ENCODE measurements at places on chromosomes 3 and 15.

DNA sequence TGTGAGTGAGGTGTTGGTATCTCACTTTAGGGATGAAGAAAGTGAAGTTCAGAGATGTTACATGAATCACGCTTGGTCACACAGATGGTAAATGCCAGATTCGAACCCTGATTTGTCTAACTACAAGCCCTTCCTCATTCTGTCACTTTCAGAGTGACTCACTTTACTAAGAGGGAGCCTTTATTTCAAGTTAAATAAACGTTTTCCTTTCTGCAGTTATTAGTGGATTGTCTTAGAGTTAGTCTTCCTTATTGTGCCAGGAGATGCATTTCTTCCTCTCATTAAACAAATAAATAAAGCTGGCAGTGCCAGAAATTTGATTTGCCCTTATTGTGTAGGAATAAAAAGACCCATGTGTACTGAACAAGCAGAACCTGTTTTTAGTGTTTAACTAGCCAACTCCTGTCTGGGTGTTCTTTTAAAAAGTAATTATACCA lies 162.5 kb downstream of the AKAP13 start:
- DNase-seq, result no peak

- DNase-seq, result no peak
Observed at GRCh38 chr3:13716540-13717221, 163.2 kb downstream of the WNT7A start.

DNA sequence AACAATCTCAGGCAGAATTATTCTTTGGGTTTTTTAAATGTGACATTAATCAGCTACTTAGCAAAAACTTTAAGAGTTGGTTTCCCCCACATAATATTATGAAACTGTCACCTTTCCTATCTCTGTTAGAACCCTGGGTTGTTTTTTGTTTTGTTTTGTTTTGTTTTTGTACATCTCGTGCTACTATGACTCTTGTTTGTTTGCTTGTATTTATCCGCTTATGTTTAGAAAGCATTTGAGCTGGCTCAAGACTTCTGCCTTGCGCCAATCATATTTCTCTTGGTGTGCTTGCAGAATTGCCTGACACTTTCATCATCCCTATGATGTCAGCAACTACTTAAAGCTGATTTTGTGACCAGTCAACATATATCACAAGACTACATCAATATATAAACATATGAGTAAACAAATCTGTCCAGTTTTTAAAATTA lies 116.9 kb downstream of the DCLK3 start:
- no peak for DNase-seq

DNA sequence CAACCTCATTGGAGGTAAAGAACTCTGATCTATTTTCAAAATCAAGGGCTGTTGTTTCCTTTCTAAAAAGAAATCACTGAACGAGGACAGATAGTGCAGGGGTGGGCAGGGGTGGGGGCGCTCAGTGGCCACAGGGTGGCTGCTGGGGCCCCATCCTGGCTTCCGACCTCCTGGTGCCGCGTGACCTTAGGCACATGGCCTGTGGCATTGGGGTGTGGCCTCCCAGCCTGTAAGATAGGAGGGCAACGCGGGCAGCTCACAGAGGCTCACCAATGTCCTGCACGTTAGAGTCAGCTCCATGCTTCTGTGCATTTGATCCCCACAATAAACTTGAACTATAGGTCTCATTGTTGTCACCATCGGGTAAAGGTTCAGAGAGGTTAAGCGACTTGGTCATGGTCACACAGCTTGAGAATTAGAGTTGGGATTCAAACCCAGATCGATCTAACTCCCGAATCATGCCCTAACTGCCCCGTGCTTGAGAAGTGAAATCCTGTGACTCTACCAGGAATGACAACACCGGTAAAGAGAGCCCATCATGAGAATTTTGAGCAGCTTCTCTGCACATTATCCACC lies 148.0 kb upstream of the SLC6A11 start:
- DNase-seq, result no peak

- DNase-seq, result peak; percentile 92
Observed at GRCh38 chr15:89383365-89384175, 48.9 kb upstream of the POLG start.

GRCh38 chr3:171457607-171458061 lies 2.6 kb downstream of the TNIK start:
- no peak for DNase-seq

DNA sequence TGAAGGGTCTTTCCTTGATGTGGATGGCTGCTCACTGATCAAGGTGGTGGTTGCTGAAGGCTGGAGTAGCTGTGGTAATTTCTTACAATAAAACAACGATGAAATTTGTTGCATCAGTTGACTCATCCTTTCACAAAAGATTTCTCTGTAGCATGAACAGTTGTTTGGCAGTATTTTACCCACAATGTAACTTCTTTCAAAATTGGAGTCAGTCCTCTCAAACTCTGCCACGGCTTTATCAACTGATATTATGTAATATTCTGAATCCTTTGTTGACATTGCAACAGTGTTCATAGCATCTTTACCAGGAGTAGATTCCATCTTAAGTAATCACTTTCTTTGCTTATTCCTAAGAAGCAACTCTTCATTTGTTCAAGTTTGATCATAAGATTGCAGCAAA lies 252.6 kb downstream of the UBE2E2 start:
- no peak for DNase-seq

DNA sequence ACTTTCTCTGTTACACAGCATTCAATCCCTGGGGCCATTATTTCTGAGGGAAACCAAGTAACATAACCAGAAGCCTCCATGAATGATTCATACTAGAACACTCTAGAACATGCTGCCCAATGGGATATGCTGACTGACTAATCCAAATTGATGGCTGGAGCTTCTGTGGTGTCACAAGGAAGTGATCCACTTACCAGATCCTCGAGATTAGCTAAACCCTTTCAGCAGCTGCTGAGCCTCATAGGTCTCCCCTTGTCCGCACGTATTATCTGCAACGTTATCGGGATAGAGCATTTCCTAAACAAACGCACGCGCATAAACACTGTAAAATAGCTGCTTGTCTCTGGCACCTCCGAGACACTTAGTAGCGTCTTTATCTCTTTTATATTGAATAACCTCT lies 61.2 kb upstream of the PROK2 start:
- DNase-seq, result no peak

GRCh38 chr15:94600505-94600904 lies 369.1 kb downstream of the MCTP2 start:
- DNase-seq, result no peak

GRCh38 chr3:171487382-171487781 lies 27.2 kb upstream of the TNIK start:
- DNase-seq, result no peak

- no peak for DNase-seq
Observed at GRCh38 chr3:48935530-48935929, 16.9 kb downstream of the ARIH2 start.

DNA sequence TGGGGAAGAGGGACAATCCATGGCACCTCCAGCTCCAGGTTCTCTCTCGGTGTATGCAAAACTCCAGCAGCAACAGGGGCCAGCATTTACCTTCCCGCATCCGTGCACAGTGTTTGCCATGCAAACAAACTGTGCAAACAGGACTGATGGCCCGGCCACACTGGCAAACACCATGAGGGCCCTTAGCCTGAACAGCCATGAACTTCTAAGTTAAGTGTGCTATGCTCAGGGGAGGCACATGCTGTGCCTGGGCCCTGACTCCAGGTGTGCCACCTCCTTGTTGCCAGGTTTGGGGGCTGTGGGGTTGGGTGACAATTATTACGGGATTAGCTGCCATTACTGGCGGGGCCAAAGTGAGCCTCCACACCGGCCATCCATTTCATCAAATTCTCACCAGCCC lies 57.5 kb downstream of the CACNA2D2 start:
- DNase-seq, result peak; percentile 84

- DNase-seq, result no peak
Observed at GRCh38 chr3:146163584-146163983, 2.6 kb upstream of the PLOD2 start.

GRCh38 chr3:25586553-25586952 lies 78.2 kb downstream of the TOP2B start:
- no peak for DNase-seq

DNA sequence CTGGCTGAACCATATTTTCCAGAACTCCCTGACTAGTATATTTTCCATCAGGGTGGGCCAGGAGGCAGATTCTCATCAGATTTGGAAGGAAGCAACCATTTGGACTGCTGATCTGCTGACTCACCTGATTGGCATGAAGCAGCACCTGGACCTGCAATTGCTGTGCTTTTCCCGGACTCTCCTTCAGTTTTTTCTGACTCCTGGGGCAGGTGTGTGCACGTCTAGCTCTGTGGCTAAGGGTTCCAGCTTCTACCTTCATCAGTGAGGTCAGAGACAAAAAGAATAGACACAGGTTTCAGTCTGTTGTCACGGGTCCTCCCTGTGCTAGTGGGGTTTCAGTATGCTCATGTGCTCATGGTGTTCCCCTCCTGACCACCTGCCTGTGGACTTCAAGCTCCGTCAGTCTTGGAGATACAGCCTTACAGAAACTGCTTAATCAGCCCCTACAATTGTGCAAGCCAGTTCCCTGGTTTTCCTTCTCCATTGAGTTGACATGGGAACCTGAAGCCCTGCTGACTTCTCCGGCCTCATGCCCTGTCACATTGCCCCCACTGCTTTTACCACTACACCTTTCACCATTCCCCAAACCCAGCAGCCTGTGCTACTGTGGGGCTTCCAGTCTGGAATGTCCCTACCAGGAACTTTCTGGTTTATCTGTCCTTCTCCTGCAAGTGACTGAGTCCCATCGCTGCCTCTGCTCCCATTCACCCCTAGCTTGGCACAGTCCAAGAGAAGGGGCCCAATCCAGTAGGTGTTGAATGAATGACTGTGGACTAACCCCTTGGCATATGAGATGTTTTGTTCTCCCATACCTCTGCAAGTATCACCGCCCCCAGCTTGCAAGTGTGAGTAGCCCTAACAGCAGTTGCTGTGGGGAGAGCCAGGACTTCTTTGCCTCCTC lies 31.7 kb downstream of the HMCES start:
- no peak for DNase-seq

GRCh38 chr3:7749931-7750695 lies 751.5 kb upstream of the LMCD1 start:
- no peak for DNase-seq

GRCh38 chr3:185029086-185029485 lies 123.8 kb downstream of the C3orf70 start:
- no peak for DNase-seq

DNA sequence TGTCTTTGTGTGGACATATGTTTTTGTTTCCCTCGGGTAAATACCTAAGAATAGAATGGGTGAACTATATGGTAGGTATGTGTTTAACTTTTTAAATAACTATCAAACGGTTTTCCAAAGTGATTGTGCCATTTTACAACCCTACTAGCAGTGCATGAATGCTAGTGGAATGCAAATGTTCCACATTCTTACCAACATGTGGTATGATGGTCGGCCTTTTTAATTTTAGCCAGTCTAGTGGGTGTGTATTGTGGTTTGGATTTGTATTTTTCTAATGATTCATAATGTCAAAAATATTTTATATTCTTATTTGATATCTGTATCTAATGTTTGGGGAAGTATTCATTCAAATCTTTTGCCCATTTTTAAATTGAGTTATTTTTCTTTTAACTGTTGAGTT lies 68.2 kb upstream of the SMAD3 start:
- DNase-seq, result no peak

DNA sequence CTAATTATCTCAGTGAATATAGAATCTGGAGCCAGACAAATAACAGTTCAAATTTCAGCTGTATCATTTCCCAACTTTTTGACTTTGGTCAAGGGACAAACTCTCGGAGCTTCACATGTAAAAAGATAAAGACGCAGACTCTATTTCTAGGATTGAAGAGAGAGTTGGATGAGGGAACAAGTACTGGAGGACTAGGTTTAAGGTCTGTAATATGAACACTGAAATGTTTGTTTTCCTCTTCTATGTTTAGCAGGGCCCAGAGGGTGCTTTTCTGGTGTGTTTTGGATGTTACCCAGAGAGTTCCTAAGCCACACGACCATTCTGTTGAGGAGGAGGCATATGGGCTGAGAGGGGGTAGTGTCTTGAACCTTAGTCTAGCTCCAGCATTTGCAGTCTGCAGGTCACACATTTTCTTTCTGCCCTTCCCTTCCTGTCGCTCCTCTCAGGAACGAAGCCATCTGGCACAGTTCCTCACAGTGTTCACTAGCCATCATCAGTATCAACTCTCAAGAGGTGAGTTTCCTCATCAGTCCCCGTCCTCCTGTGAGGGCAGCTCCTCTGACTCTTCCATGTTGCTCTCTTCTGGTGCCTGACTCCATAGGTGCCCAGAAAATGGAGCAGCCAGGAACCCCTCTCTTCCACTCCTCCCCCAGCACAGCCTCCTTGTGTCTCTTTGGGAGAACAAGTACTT lies 250.1 kb downstream of the SQOR start:
- peak; percentile 8 for DNase-seq

DNA sequence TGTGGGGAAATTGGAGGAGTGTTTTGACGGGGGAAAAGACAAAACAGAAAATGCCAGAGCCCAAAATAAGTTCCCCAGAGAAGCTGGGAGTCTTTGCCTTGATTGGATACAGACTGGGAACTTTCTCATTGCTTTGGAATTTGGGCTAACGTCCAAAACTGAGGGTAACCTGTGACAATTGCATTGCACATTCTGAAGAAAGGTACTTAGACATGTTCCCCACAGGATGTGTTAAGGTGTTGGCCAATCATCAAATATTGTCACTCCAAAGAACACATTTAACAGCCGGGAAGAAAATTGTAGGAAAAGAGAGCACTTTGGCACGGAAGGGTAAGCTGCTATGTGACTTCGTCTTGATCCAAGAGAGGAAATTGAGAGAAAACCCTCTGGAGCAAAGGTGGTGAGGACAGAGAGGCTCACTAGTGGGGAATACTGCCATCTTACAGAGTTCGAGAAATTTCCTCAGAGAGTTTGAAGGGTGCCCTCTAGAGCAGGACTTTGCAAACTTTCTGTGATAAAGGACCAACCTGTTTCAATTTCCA lies 619.5 kb upstream of the TBL1XR1 start:
- no peak for DNase-seq

DNA sequence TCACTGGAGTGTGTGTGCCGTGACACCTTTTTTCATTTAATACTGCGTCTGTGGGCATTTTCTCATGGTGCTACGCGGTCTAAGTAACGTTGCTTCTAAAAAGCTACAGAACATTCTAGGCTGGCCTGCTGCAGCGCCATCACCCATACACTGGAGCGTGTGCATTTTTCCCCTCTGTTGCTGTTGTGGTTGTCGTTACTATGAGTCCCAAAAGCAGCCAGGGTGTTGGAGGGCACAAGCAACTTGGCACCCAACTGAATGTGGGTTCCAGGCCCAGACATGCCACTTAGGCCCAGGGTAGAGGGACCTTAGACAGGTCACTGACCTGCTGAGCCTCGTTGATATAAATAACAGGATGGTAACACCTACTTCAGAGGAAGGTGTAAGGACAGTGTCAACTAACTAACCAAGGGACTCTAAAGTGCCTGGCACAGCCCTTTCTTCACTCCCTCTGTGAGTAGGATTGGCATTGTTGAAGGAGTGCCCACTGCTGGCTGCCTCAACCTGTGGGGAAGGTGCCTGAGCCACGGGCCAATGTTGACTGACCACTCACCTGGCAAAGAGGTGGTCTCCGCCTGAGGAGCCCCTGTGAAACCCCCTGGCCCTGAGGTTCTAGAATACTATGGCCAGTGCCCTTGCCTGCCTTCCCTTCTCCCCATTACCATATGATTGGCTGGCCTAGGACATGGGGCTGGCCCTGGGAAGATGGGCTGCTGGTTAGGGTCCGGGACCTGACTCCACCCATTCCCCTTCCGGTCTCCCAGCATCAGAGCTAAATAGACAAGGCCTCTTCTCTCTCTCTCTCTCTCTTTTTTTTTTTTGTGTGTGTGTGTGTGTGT lies 3.5 kb downstream of the CSK start:
- no peak for DNase-seq

- DNase-seq, result no peak
Observed at GRCh38 chr15:89936051-89936785, 23.5 kb upstream of the ARPIN start.

GRCh38 chr15:48191574-48192225 lies at the start of gene CTXN2:
Gene CTXN2, plus strand, starts transcription at chr15:48191665. Its CDS starts 9,636 bp downstream, at chr15:48201301.
- DNase-seq, result no peak

- DNase-seq, result peak; percentile 80
Observed at GRCh38 chr3:134423153-134423552, 48.9 kb upstream of the AMOTL2 start.

All from NCI-H1092 (cell line).